ENCODE measurements at places on chromosomes 5 and 9. TPM values are rescaled to one million over a fixed set of nuclear protein-coding genes. Genes with fewer than 3 reads are reported as not detected.

Gene TMEM174
- not detected for total RNA-seq

Gene TPPP
- total RNA-seq: 3.3 TPM

Gene IL4
- not detected for total RNA-seq

Gene HRCT1
- total RNA-seq: 1.2 TPM

Gene PSD2
- total RNA-seq: not detected

Gene SPINK4
- not detected for total RNA-seq

Gene ACTBL2
- not detected for total RNA-seq

Gene HEMGN
- not detected for total RNA-seq

Gene GAPT
- 0.40 TPM for total RNA-seq

Gene PDE8B
- total RNA-seq: 0.12 TPM

Gene ZDHHC11B
- 7.0 TPM for total RNA-seq

Gene ENTREP1
- total RNA-seq: 3.5 TPM

Gene CREB3
- total RNA-seq: 15.1 TPM

Gene CD74
- 125 TPM for total RNA-seq

Gene N4BP3
- 16.5 TPM for total RNA-seq

Gene ARL14EPL
- not detected for total RNA-seq

Gene PCDHB10
- 0.80 TPM for total RNA-seq

Gene ABHD17B
- total RNA-seq: 13.4 TPM

Gene KLHL9
- total RNA-seq: 10.1 TPM

Gene SPARC
- total RNA-seq: 76.4 TPM

Gene SLCO6A1
- total RNA-seq: not detected

Gene PCDHAC1
- total RNA-seq: 0.04 TPM

Gene RANBP17
- total RNA-seq: 0.56 TPM

Gene ANKRD55
- not detected for total RNA-seq

Gene FBP2
- not detected for total RNA-seq

Gene SV2C
- total RNA-seq: 0.12 TPM

Gene DDX31
- total RNA-seq: 6.4 TPM
